Fibroblast of upper back skin (primary cell): ENCODE measurements at places on chromosomes 12 and 14.

DNA sequence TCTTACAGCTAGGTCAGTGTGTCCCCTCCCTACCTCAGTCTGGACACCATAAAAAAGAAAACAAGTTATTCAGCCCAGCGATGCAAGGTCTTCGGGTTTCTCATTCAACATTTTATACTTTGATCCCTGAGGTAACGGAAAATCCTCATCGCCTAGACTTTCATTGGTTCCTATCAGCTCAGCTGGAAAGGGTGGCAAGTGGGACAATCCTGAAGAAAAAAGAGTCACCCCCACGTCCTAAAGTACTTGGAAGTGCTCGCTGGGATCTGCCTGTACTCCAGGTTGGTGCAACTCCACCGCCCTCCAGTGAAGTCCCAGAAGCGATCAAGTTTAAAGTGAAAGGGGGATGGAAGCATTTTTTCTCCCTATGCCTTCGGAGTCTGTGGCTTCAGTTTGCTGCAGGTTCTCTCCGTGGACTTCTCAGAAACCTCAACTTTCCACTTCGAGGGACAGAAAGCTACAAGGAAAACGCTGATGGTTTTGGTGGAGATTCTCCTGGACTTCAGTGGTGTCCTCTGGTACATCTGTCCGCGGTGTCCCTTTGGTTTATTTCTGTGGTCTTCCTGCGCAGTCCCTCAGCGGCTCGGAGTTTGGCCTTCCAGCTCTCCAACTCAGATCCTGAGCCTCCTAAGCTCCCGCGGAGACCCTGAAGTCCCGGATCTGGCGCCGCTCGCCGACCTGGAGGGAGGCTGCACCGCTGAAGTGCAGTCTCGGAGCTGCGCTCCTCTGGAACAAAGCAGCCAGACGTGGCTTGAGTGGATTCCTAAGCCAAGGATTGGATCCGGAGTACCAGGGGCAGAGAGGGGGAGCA, 1.8 kb upstream of the LRFN5 start:
- peak; percentile 86 for DNase-seq

DNA sequence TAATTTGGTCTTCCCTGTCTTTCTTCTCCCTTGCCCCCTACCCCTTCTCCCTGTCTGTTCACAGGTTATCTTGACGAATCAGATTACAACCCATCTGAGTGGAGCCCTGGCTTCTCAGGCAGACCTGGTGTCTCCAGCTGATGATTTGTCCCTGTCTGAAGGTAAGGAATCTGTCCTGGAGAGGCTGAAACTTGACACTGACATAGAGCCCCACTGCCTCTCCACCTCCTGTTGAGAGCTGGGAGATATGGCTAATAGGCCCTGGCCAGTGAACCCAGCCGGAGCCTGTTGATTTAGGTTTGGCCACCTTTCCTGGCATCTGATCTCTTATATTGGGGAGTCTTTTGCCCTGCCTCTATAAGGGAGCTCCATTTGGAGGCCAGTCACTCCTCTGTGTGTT, 472.2 kb downstream of the RAD51B start:
- DNase-seq: no peak

DNA sequence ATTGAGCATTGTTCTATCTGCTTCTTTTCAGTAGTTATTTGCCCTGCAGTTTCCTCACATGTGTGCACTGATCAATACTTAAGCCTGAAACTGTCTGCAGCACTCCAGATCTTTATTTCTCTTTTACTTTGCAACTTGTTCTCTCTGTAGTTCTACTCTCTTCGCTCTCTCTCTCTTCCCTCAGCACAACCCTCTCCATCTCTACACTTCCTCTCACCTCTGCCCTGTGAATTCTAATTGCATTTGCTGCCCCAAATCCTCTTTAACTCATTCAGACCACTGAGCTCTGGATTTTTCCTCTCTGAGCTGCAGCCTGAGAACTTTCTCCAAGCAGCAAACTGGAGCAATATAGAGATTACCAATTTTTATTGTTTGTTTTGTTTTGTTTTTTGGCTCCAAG, 1035.5 kb downstream of the FSCB start:
- no peak for DNase-seq

DNA sequence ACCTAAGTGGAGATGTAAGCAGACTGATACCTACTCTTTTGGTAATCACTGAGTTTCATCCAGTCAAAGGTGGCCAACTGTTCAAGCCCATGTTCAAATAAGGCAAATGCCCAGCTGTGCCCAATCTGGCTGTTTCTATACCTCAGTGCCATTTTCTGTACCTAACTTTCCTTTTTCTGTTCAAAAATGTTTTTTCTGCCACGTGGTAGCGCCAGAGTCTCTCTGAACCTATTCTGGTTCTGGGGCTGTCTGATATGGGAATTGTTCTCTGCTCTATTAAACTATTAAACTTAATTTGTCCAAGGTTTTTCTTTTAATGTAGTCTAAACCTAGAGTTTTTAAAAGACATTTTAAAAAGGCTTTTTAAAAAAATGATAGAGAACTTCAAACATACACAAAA, 391.2 kb downstream of the NOVA1 start:
- no peak for DNase-seq

DNA sequence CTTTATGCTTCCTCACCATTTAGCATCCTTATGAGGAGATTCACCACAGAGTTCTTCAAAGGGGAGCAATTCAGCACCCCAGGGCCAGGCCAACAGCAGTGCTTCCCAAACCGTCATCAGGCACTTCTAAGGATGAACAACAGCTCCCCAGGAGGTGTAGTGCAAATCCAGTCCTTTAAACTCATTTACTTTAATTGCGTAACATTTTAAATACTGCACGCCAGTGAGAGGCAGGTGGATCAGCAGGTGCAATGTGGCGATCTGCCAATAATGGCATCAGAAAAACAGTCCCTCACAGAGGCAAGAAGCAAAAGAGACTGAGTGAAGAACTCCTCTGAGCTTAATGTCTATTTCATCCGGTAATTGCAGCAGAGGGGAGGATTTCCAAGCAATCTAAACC, 770.9 kb upstream of the FOXG1 start:
- no peak for DNase-seq

DNA sequence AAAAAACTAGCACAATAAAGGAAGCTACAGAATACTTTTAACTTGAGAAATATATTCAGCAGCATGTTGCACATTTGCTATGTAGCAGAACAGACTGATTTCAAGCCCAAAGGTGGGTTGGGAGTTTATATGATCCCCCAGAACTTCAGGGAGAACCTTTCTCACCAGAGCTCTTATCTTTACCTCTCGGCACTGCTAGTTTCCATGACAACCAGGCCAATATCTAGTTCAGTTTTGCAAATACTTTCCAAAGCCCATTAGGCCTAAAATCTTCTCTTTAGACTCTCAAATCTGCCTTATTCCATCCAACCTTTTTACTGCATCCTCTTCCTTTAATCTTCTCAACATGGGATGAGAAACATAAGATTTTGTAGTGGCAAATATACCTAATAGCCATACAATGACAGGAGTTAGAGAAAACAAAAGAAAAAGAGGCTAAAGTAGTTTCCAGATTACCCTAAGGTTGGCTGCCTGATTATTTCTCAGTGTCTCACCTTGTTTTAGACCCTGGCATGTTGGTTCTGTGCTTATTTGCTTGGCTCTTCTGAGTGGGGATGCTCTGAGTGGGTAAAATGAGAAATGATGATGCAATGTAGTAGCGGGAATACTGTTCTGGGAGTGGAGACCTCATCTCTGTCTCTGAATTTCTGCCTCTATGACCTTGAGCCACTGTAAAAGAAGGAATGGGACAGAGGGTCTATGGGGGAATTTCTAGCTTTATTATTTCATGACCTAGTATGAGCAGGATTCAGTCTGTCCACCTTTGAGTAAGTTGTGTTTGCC, 427.6 kb upstream of the STXBP6 start:
- no peak for DNase-seq

- peak; percentile 22 for DNase-seq
These were observed 26.8 kb downstream of the IFT43 start for GRCh38 chr14:76012354-76012753.

DNA sequence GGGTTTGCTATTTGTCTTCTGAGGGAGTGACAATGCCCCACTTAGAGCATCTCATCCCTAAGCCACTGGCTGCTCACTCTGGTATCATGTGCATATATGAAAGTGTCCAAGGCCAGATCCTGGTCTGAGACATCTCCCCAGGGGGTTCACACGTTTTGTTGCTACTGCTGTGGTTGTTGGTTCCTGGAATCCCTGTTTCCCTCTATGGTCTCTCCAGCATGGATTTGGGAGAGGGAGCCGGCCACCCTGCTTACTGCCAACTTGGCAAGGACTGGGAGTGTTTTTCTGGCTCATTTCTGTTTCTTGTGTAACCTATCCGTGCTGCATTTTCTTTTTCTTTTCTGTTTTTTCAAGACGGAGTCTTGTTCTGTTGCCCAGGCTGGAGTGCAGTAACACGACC, 101.3 kb upstream of the MAX start:
- DNase-seq: no peak

- DNase-seq: no peak
These were observed 5.1 kb upstream of the NKX2-1 start for GRCh38 chr14:36524874-36525745.

DNA sequence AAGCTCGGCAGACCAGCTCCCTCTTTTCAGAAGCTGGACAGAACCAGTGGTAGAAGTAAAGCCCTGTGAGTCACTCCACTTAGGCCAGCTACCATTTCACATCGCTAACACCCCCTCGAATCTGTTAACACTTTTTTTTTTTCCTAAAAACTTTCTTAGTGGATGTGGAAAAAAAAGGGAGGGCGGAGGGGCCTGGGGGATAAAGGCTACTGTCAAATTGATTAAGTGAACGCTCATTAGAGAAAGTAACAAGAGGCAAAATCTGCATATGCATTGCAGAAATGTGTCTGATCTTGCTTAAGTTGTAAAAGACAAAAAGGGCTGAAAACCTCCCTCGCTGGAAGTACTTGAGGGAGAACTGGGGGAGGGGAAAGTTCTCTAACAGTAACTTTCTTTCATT, 86.6 kb upstream of the OTX2 start:
- DNase-seq: no peak

GRCh38 chr12:57309420-57309819, 58.4 kb upstream of the STAC3 start:
- DNase-seq: peak; percentile 50

GRCh38 chr12:26870491-26871419, 37.8 kb upstream of the ITPR2 start:
- peak; percentile 59 for DNase-seq

- DNase-seq: peak; percentile 59
These were observed 64.9 kb downstream of the STXBP6 start for GRCh38 chr14:24984846-24985589.

- DNase-seq: no peak
These were observed 51.4 kb downstream of the HMGA2 start for GRCh38 chr12:65875640-65876071.

GRCh38 chr12:40175489-40175888, 49.3 kb upstream of the LRRK2 start:
- DNase-seq: no peak

DNA sequence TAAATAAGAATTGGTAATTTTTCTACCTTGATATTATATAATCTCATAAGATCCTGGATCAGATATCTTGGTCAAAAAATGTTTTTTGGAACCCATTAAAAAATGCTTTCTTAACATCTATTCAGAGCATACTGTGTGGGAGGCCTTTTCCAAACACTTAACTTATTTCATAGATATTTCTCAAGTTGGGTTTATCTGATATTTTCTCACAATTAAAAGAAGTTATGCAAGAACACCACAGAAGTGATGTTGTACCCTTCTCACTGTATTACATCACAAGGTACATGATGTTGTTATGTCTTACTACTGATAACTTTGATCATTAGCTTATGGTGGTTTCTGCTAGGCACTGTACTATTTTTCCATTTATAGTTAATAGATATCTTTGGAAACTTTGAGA, 23.4 kb upstream of the PRPF39 start:
- DNase-seq: no peak

- no peak for DNase-seq
These were observed 340.7 kb upstream of the DDHD1 start for GRCh38 chr14:53493860-53494259.

DNA sequence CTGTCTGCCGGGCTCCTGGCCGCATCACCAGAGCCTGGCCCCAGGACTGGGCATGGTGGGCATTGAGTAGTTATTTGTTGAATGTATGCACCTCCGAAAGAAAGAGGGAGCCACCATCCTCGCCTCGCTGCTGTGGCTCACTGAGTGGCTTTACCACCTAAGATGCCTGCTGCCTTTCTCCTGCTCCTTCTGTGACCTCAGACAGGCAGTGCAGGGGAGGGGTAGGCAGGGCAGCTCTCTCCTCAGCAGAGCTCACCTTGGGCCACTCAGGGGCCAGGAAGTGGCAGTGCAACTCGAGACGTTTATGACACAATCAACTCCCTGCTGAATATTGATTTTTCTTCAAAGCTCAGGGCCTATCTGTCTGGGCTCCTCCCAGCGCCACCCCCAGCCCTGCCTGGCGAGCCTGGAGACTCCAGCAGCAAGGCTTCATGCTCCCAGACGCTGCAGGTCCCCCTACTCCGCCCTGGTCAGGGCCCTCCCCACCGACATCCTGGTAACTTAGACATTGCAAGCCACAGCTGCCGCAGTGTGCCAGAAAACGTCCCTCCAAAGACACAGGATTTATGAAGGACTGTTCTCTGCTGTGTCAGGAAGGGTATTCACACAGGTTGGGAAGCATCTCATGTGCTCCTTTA, 84.3 kb upstream of the DIO3 start:
- DNase-seq: no peak

DNA sequence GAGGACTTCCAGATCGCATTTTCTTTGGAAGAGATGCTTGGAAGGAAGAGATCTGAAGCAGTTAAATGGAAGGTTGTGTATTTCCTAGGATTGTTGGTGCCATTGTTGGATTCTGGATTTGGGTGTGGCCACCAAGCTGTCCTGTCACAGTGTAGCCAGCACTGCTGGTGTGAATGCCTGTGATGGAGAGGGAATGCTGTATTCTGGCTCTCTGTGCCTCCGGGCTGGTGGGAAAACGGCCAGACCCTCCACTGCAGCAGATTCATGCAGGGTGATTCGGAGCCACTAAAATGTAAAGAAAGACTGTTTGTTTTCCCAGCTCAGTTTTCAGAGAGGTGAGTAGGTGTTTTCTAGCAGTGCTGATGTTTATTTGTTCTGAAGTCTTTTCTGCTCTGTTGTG, 30.7 kb upstream of the MANSC4 start:
- no peak for DNase-seq

DNA sequence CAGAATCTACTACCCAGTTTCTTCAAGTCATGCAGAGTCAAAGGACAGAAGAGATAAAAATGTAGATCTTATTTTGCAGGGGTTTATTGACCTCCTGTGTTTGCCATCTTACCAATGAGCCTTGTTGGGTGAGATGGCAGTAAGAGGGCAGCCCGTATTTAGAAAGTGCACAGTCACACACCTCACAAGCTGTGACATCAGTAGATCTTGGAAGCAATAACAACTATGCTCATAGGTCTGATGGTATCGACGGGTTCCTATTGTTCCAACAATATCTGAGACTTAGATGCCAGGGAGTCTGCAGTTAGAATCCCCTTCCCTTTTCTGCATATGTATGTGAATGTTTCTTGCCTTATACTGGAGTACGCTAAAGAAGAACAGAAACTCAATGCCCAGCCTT, 189.0 kb upstream of the DYRK2 start:
- no peak for DNase-seq

DNA sequence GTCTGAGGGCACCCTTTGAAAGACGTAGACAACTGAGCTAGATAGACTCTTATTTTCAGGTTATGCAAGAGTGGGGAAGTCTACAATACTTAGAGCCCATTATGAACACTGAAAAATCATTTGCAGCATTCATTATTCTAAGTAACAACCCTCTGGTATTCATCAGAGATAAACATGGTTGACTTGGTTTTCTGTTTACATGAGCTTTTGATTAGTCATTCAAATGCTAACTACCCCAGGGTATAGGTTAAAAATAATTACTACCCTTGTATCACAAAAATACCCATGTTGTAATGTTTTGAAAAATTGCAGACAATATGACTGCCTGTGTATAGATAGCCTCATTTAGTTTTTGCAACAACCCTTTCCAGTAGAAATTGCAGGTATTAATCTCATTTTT, 78.5 kb downstream of the PPFIBP1 start:
- no peak for DNase-seq
